ENCODE measurements at places on chromosomes 3 and 15. TPM values are rescaled to one million over a fixed set of nuclear protein-coding genes. Genes with fewer than 3 reads are reported as not detected.
A peak's percentile ranks its signal among the peaks of the same experiment; 100 is the strongest.

ISLR gene
- total RNA-seq: not detected

ARGFX gene
- total RNA-seq: not detected

- DNase-seq: no peak
- H3K27me3 ChIP-seq: no peaks in the 10 kb centered on the region
- H3K36me3 ChIP-seq: no peaks in the 10 kb centered on the region
- no peak overlapping the region for H3K27ac ChIP-seq
- no peak overlapping the region for H3K4me3 ChIP-seq
These were observed 184.5 kb upstream of the DNAJC19 start for GRCh38 chr3:181174022-181174421.

DCUN1D1 gene
- 29.2 TPM for total RNA-seq

TGM5 gene
- not detected for total RNA-seq

SIDT1 gene
- 45.2 TPM for total RNA-seq

IL5RA gene
- 1.4 TPM for total RNA-seq

CA12 gene
- 0.12 TPM for total RNA-seq

CCDC54 gene
- not detected for total RNA-seq

- H3K27ac ChIP-seq: peak overlapping the region; percentile 48
- no peak for DNase-seq
- peaks cover 58% of the 10 kb centered on the region for H3K4me1 ChIP-seq
- H3K4me3 ChIP-seq: no peak overlapping the region
- no peaks in the 10 kb centered on the region for H3K27me3 ChIP-seq
- peaks cover 40% of the 10 kb centered on the region for H3K36me3 ChIP-seq
These were observed 5.6 kb downstream of the SLC25A38 start for GRCh38 chr3:39388741-39389248.

DNA sequence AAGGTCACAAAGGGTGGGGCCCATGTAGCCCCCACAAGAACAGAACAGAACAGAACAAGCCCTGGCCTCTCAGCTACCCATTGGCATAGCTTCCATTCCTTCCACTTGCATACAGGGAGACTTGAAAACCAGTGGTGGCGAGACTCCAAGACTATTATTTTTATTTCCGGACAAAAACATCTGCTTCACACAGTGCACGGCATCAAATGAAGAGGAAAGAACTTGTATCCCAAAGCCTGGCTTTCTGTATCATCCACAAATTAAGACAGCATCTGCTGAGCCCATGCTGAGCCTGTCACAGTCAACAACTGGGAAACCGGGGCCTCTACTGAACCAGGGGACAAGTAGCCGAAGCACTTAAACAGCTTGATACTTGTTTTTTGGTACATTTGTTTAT is 56.0 kb downstream of the CLEC3B start:
- H3K4me3 ChIP-seq: no peak overlapping the region
- H3K4me1 ChIP-seq: no peaks in the 10 kb centered on the region
- no peaks in the 10 kb centered on the region for H3K36me3 ChIP-seq
- H3K27me3 ChIP-seq: no peaks in the 10 kb centered on the region
- DNase-seq: no peak

MRPS25 gene
- 87.3 TPM for total RNA-seq

CPN2 gene
- 0.13 TPM for total RNA-seq

DNA sequence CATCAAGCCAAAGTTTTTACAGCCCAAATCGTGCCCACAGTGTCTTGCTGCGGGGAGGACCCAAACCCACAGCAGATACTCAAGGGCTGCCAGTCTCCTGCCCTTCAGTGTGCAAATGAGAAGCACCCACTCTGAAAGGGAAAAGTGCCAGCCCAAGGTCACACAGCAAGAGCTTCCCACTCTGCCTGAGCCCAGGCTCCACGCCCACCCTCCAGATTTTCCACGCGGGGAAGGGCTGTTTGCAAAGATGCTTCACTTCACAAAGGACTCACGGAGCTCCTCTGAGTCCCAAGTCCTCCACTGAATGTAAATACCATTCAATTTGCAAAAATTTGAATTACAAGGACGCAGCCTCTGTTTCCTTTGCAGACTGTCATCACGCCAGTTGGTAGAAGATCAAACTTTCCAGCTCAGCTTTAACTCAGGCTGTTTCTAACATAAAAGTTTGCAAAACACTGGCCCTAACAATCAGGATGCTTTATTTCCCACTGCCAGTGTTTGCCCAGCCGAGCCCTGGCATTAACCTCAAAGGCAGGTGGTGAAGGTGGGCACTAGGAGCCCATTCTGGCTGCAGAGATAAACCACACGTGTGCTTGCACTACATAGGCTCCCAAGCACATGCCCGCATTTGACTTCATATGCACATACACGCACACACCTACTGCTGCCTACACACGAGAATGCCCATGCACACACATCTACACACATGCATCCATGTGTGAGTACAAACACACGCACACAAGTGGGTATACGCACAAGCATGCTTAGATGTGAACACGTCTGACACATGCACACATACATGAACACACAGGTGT is 7.6 kb downstream of the CACNA2D2 start:
- no peaks in the 10 kb centered on the region for H3K27me3 ChIP-seq
- H3K4me1 ChIP-seq: peaks cover 8% of the 10 kb centered on the region
- H3K36me3 ChIP-seq: no peaks in the 10 kb centered on the region
- no peak for DNase-seq

SHC4 gene
- total RNA-seq: 0.18 TPM

DNA sequence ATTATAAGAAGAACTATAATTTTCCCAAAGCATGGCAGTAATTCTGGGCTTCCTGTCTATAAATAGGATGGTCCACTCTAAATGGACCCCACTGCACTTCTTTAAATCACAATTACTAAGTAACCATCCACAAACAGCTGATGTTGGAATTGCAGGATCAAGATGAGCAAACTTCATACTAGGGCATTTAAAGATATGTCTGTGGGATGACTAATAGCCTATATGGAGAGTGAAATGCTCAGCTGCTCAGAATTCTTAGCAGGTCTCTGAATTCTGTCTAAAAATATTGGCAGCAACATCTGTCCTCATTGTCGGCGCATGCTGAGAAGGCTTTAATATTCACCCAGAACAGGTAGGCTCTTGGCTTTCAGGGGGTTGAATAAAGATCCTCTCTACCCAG is 140.4 kb downstream of the SATB1 start:
- peaks cover 1% of the 10 kb centered on the region for H3K27me3 ChIP-seq
- H3K36me3 ChIP-seq: no peaks in the 10 kb centered on the region
- H3K4me1 ChIP-seq: no peaks in the 10 kb centered on the region
- H3K27ac ChIP-seq: no peak overlapping the region
- no peak overlapping the region for H3K4me3 ChIP-seq

GRCh38 chr15:42371096-42371495 is 11.8 kb downstream of the CAPN3 start:
- no peaks in the 10 kb centered on the region for H3K27me3 ChIP-seq
- no peak overlapping the region for H3K4me3 ChIP-seq
- H3K36me3 ChIP-seq: no peaks in the 10 kb centered on the region
- H3K27ac ChIP-seq: no peak overlapping the region
- no peaks in the 10 kb centered on the region for H3K4me1 ChIP-seq

PPP2R3A gene
- 0.28 TPM for total RNA-seq

DNA sequence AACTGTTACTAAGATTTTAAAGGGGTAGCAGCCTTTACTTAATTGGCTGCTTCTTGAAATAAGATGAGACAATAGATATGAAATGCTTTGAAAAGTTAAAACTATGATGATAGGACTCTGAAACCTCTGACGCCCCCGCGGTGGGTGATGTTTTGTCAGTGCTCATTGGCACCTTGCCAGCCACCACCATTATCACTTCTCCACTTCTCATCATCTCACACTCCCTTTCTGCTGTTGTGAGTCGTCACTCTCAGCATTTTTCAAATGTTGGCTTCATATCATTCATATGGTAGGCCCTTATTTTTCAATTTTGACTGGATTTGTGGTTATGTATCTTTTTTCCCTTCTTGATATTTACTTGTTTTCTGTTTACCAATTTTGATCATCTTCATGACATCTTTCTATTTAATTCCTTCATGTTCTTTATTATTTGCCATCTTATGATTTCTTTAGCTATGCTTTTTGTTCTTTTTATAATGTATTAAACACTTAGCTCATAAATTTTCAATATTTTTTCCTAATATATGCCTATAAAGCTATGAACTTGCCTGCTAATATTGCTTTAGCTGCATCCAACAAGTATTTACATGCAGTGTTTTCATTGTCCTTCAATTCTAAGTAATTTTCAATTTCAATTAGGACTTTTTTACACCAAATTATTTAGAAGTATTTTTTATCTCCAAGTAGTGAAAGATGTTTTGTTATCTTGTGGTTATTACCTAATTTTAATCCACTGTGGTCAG is 30.3 kb upstream of the SKOR1 start:
- no peaks in the 10 kb centered on the region for H3K36me3 ChIP-seq
- no peak overlapping the region for H3K27ac ChIP-seq
- no peak overlapping the region for H3K4me3 ChIP-seq
- no peak for DNase-seq
- H3K27me3 ChIP-seq: no peaks in the 10 kb centered on the region

DNA sequence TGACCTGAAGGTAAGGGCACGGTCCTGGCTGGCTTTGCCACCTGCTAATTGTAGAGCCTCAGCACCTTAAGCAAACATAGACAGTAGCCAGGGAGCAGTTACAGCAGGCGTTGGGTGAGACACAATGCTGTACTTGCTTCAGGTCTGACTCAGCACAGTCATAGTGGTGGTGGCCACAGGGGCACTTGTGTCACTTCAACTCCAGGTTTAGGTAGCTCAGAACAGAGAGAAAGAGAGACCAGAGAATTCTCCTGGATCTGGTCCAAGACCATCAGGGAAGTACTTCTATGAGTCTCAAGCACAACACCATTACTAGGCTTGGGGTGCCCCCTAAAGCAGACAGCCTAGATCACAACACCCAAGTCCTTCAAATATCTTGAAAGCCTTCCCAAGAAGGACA is 204.4 kb downstream of the OTOL1 start:
- H3K36me3 ChIP-seq: no peaks in the 10 kb centered on the region
- H3K27ac ChIP-seq: no peak overlapping the region
- DNase-seq: no peak
- no peaks in the 10 kb centered on the region for H3K4me1 ChIP-seq
- H3K4me3 ChIP-seq: no peak overlapping the region

RLBP1 gene
- total RNA-seq: not detected

DNA sequence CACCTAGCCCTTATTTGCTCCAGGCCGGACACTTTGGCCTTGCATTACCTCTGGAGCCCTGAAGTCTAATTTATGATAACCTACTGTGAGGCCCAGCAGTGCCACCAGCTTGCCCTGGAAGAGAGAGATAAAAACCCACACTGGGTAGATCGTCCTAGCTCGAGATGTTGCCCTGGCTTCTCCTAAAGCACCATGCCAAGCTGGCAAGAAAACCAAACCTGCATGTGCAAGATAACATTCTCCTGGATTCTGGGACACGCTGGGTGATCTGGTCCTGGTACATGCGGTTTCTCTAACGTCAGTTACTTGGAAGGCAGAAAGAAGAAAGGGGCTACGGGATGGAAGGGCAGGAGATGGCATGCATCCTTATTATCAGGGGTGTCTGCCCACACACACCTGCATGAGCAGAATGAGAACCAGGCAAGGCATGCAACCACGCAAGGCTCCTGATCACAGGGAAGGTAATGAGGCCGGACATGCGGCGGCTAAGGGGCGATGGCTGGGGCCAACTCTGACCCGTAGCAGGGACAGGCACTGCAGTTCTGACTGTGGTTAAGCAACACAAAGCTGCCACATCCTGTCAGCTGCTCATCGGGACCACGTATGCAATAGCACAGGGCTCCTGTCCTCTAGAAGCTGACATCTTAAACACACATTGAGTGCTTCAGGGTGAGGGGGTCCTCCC is 73.0 kb downstream of the OXNAD1 start:
- peak overlapping the region; percentile 78 for H3K27ac ChIP-seq
- peak; percentile 50 for DNase-seq
- peaks cover 16% of the 10 kb centered on the region for H3K4me1 ChIP-seq
- H3K36me3 ChIP-seq: peaks cover 18% of the 10 kb centered on the region
- no peaks in the 10 kb centered on the region for H3K27me3 ChIP-seq

DNA sequence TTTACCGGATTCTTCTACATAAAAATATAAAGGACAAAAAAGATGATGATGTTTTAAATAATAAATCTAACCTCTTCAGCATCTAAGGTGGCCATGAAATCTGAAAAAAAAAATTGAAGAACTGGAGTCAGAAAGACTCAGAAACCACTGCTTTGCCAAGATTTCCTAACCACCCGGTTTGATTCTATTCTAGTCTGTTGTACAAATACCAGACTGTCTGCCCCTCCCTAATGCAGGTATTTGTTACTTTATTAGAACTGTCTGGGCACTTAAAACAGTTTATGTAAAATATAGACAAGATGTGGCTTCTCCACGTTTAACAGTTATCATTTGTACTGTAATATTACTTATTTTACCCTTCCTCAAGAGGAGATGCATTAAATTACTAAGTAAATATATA is 48.8 kb downstream of the UACA start:
- no peak for DNase-seq
- no peak overlapping the region for H3K4me3 ChIP-seq
- no peaks in the 10 kb centered on the region for H3K4me1 ChIP-seq
- no peaks in the 10 kb centered on the region for H3K36me3 ChIP-seq

SHF gene
- 5.3 TPM for total RNA-seq

LRIG1 gene
- 49.8 TPM for total RNA-seq

GRCh38 chr3:179760944-179761343 is 108.1 kb downstream of the USP13 start:
- H3K4me3 ChIP-seq: no peak overlapping the region
- no peaks in the 10 kb centered on the region for H3K4me1 ChIP-seq
- no peak for DNase-seq
- peaks cover 11% of the 10 kb centered on the region for H3K36me3 ChIP-seq
- H3K27ac ChIP-seq: no peak overlapping the region

- H3K4me3 ChIP-seq: no peak overlapping the region
- H3K27me3 ChIP-seq: peaks cover 8% of the 10 kb centered on the region
- H3K27ac ChIP-seq: no peak overlapping the region
- no peaks in the 10 kb centered on the region for H3K36me3 ChIP-seq
- H3K4me1 ChIP-seq: no peaks in the 10 kb centered on the region
These were observed 7.1 kb downstream of the THRB start for GRCh38 chr3:24487325-24488262.

NECTIN3 gene
- 6.7 TPM for total RNA-seq

GRCh38 chr15:51380999-51381806 is 39.7 kb downstream of the GLDN start:
- H3K27me3 ChIP-seq: peaks cover 28% of the 10 kb centered on the region
- H3K27ac ChIP-seq: no peak overlapping the region
- no peak for DNase-seq
- no peak overlapping the region for H3K4me3 ChIP-seq

CGNL1 gene
- 0.16 TPM for total RNA-seq

DNA sequence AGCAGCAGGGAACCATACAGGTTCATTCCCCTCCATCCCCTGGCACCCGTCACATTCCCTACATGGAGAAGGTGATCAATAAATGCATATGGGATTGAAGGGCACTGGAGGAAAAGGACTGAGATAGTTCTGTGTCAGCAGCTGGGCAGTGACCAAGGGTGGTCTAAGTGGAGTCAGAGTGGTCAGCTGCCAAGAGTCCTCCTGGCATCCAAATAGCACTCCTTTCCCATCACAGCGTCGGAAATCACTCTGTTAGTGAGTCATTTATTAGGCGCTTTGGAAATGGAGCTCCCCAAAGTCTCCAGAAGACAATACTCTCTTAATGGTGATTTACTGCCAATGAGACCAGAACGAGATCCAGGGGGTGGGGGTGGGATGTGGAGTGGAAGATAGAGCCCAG is 6.8 kb upstream of the TRH start:
- no peaks in the 10 kb centered on the region for H3K36me3 ChIP-seq
- DNase-seq: no peak
- no peak overlapping the region for H3K27ac ChIP-seq
- H3K4me1 ChIP-seq: no peaks in the 10 kb centered on the region
- H3K27me3 ChIP-seq: peaks cover 10% of the 10 kb centered on the region
- H3K4me3 ChIP-seq: no peak overlapping the region

LRRC49 gene
- total RNA-seq: 0.69 TPM

Measured in T-cell (primary cell).